ENCODE measurements at places on chromosomes 13 and 19.

DNA sequence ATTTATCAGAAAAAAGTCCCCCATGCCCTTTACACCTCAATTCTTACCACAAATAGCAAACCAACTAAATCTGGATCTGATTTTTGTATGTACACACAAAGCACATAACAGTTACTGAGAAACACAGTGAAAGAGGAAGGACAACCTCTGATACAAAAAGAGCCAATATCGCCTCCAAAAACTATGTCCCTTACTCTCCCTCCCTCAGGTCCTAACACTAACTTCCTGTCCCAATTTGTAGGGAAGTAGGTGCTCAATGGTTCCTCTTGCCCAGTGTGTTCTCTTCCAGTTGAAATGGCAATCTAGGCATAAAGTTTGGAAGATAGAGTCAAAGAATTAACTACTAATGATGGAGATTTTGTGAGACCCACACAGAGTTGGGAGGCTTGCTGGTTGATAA is 15.8 kb upstream of the FPR3 start:
- no peak for DNase-seq

- DNase-seq: no peak
Observed at GRCh38 chr13:37211487-37211886, 106.0 kb upstream of the CSNK1A1L start.

DNA sequence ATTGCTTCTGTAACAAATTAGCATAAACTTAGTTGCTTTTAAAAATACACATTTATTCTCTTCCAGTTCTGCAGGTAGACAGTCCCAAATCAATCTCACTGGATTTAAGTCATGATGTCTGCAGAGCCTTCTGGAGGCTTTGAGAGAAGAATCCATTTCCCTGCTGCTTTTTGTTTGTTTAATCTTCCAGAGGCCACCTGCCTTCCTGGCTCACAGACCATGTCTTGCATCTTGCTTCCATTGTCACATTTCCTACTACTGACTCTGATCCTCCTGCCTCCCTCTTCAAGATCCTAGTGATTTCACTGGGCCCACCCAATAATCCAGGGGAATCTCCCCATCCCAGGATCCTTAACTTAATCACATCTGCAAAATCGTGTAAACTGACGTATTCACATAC is 473.3 kb downstream of the ITGBL1 start:
- no peak for DNase-seq

- DNase-seq: no peak
Observed at GRCh38 chr13:73428706-73429105, 369.9 kb downstream of the KLF5 start.

GRCh38 chr13:113445791-113446487 is 7.3 kb downstream of the ADPRHL1 start:
- no peak for DNase-seq

DNA sequence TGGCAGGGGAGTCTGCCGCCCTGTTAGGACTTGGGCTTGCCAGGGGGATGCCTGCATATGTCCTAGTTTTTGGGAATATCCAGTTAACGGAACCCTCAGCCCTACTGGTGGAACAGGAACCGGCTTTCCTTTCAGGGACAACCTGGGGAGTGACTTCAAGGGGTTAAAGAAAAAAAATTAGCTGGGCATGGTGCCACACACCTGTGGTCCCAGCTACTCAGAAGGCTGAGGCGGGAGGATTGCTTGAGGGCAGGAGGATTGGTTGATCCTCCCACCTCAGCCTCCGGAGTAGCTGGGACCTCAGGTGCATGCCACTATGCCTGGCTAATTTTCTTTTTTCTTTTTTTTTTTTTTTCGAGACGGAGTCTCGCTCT is 22.5 kb downstream of the LDLR start:
- no peak for DNase-seq

GRCh38 chr19:45577111-45577905 is 7.3 kb downstream of the OPA3 start:
- DNase-seq: no peak

- DNase-seq: no peak
Observed at GRCh38 chr19:9060564-9061340, 26.1 kb upstream of the OR1M1 start.

- DNase-seq: no peak
Observed at GRCh38 chr13:25977216-25977615, 74.6 kb downstream of the SHISA2 start.

DNA sequence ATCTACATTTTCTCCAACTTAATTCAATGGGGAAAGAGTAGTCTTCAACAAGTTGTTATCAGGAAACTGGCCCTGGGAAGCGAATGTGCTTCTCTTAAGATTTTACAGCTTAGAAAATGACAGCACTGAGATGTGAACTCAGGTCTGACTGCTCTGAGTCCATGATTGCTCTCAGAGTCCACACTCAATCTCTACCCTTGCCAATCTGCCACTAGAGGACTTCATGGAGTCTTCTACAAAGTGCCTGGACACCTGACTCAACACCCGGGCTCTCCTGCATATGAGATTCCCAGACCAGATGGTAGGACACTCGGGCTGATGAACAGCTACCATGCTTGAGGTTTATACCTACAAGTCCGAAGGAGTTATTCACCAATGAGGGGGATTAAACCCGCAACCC is 74.8 kb downstream of the ABCC4 start:
- DNase-seq: no peak

DNA sequence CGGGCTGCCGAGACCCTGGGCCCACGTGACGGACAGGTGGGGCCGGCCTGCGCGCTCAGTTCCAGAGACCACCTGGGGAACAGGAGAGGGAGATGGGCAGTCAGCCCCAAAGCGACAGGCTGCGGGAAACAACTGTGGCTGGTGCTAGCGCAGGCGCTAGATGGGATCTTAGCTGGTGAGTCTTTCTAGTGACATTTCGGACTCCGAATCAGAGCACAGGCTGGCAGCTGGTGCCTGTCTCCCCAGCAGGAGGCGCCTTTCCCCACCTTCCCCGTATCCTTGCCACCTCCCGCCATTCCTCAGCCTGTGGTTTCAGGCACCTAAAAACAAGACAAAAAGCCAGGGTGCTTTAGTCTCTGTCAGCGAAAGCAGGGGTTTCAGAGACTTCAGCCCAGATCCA is 19.4 kb upstream of the RANBP3 start:
- no peak for DNase-seq

GRCh38 chr19:5593343-5594255 is 25.8 kb upstream of the TINCR start:
- DNase-seq: no peak

GRCh38 chr19:42254850-42255765 is at the start of gene ERF:
TSS of gene ERF (minus strand) at chr19:42255128. CDS start at chr19:42254999, 129 bp downstream.
- peak; percentile 88 for DNase-seq
